ENCODE measurements at places on chromosomes 6 and 20.

GRCh38 chr6:35067234-35067633 is 73.9 kb downstream of the TCP11 start:
- no peak for DNase-seq

- no peak for DNase-seq
Measured at GRCh38 chr20:49400904-49401303, 81.6 kb downstream of the KCNB1 start.

DNA sequence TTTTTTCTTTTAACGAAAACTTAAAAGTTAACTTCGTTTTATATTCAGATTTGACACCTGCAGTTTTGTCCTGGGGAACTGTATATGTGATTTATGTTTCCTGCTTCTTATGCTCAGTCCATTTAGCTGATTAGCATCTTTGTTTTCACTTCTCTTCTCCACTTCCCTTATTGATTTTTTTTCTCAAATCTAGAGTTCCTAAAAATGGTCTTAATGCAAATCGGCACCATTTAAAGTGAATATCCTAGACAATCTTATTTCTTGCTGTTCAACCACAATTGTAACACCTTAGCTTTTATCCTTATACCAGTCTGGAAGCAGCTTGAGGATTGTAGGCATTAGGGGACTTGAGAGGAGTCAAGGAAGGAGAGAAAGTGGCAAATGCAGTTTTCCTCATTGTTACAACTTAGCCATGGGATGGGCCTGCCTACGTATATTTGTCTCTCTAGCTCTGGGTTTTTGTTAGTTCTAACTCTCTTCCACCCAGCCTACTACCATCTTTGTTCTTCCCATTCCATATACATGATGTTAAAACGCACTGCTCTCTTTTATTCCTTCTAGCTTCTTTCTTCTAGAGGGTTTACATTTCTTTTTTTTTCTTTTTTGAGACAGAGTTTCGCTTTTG is 8.5 kb downstream of the QRSL1 start:
- no peak for DNase-seq

DNA sequence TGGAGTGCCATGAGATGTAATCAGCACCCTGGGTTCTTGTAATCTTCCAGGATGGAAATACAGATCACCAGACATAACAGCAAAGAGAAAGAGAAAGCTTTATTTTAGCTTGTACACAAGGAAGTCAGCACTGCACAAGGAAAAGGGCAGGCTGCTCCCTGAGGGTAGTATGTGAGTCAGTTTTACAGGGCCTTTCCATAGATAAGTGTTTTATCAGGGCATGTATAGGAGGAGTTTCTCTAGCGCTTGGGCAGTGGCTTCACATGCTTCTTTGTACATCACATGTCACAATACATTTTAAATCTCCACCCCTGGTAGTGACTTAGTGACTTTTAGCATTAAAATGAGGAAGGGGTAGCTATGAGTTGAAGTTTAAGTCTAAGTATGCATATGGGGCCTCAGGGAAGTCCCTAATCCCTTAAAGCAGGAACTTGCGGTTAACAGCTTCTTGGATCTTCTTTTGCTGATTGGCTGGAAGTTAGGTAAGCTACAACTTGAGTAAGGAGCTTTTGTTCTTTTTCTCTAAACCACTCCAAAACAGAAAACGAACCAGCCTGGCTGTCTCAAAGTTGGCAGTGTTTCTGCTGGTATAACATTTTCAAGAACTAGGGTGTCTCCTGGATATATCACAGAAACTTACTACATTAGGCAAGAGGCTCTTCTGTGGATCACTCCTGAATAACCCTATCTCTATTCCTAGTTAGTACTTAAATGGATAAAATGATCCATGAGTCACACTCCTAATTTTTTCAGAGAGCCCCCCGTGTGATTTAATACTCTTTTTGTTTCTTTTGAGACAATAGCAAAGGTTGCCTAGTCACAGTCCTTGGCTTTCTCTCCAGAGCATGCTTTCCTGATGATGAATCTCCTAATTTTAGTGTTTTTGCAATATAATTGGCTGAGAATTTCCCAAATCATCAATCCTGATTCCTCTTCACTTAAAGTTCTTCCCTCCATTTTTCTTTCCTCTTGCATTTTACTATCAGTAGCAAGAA is 60.2 kb downstream of the MRAP2 start:
- no peak for DNase-seq
